ENCODE measurements at places on chromosomes 7 and 10.
A peak's percentile ranks its signal among the peaks of the same experiment; 100 is the strongest.

DNA sequence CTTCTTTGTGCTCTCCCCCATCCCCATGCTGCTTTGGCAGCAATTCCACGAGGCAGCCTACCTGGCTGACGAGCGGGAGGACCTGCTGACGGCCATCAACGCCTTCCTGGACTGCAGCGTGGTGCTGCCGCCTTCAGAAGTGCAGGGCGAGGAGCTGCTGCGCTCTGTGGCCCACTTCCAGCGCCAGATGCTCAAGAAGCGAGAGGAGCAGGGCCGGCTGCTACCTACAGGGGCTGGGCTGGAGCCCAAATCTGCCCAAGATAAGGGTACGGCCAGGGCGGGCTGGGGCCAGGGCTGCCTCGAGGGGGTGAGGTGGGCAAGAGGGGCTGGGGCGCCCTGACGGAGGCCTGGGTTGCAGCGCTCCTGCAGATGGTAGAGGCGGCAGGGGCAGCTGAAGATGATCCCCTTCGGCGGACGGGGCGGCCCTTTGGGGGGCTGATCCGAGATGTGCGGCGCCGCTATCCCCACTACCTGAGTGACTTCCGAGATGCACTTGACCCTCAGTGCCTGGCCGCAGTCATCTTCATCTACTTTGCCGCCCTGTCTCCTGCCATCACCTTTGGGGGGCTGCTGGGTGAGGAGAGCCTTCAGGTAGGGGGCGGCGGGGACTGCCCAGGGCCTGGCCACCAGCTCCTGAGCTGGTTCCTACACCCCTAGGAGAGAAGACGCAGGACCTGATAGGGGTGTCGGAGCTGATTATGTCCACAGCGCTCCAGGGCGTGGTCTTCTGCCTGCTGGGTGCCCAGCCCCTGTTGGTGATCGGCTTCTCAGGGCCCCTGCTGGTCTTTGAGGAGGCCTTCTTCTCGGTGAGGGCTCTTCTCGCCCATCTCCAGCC, 9.4 kb downstream of the FASTK start:
- no peaks in the 10 kb centered on the region for H3K4me1 ChIP-seq
- no peak for DNase-seq
- no peak overlapping the region for H3K4me3 ChIP-seq

GRCh38 chr7:105141068-105141467, 127.1 kb downstream of the KMT2E start:
- DNase-seq: peak; percentile 67
- H3K4me3 ChIP-seq: no peak overlapping the region
- peaks cover 32% of the 10 kb centered on the region for H3K36me3 ChIP-seq
- no peaks in the 10 kb centered on the region for H3K4me1 ChIP-seq

DNA sequence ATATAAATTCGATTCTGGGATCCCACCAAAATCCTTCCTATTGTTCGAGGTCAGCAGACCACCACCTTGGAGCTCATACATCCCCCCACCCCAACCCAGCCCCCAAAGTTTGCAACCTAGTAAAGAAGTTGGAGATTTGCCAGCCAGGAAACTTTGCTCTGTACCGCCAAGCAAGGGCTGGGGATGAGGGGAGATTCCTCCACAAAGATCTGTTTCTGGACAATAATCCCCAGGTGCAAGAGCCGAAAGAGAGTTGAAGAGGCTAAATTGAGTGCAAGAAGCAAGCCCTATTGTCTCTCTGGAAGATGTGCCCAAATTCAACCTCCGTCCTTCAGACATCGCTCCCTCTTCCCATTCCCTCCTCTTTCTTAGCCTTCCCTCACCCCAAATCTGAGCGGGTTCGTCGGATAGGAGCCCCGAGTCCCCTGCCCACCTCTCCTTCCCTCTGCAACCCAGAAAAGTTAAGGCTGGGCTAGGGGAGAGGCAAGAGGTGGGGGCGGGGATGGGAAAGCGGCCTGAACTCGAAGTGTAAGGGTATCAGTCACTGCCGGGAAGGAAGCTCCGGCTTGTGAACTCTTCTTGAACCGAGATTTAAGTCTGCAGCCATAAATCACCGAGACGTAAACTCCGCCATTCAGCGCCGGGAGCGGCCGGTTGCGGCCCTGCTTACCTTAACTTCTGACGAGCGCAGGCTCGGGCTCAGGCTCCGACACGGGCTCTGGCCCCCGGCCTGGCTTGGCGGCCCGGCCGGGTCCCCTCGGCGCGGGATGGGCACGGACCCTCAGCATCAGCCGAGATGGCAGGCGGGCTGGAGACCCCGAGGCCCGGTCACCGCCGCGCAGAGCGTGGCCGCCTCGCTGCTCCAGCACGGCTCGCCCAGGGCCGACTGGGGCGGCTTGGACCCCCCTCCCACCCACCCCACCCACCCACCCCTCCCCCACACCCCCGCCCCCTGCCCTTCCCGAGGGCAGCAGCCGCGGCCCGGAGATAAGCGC, 10.8 kb upstream of the HOXA2 start:
- H3K27me3 ChIP-seq: peaks cover 23% of the 10 kb centered on the region
- H3K4me3 ChIP-seq: peak overlapping the region; percentile 42
- peak overlapping the region; percentile 94 for H3K27ac ChIP-seq
- H3K4me1 ChIP-seq: peaks cover 58% of the 10 kb centered on the region

GRCh38 chr7:53001221-53001620, 34.2 kb upstream of the POM121L12 start:
- no peaks in the 10 kb centered on the region for H3K27me3 ChIP-seq
- no peak overlapping the region for H3K4me3 ChIP-seq
- H3K27ac ChIP-seq: no peak overlapping the region
- H3K4me1 ChIP-seq: no peaks in the 10 kb centered on the region
- no peaks in the 10 kb centered on the region for H3K36me3 ChIP-seq

- no peaks in the 10 kb centered on the region for H3K36me3 ChIP-seq
- H3K27me3 ChIP-seq: no peaks in the 10 kb centered on the region
- H3K27ac ChIP-seq: no peak overlapping the region
- no peaks in the 10 kb centered on the region for H3K4me1 ChIP-seq
- no peak for DNase-seq
- no peak overlapping the region for H3K4me3 ChIP-seq
These were observed 9.4 kb upstream of the CNOT4 start for GRCh38 chr7:135519233-135519688.

DNA sequence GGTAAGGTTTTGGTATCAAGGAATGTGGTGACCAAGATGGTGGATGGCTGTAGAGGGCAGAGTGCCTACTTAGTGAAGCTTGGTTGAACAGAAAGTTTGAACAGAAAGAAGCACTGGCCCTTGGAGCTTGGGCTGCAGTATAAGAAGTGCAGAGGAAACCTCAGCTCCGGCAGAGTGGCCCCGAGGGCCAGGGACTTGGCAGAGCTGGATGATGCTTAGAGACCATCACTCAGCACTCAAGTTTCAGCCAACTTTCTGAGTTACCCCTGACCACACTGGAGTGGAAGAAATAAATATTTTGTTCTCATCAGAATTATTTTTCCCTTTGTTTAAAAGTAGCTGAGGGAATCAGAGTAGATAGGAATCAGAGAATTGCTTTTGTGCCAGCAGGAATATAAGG, 336.7 kb downstream of the C7orf25 start:
- H3K4me1 ChIP-seq: peaks cover 6% of the 10 kb centered on the region
- H3K36me3 ChIP-seq: no peaks in the 10 kb centered on the region
- H3K27ac ChIP-seq: no peak overlapping the region
- H3K4me3 ChIP-seq: no peak overlapping the region
- DNase-seq: peak; percentile 21

- DNase-seq: no peak
- H3K4me3 ChIP-seq: no peak overlapping the region
- no peak overlapping the region for H3K27ac ChIP-seq
- no peaks in the 10 kb centered on the region for H3K36me3 ChIP-seq
- no peaks in the 10 kb centered on the region for H3K27me3 ChIP-seq
These were observed 100.1 kb downstream of the ADAM22 start for GRCh38 chr7:88034083-88034695.

GRCh38 chr10:62527019-62527827, 153.1 kb downstream of the ZNF365 start:
- no peak overlapping the region for H3K4me3 ChIP-seq
- DNase-seq: no peak
- H3K4me1 ChIP-seq: peaks cover 8% of the 10 kb centered on the region
- no peaks in the 10 kb centered on the region for H3K27me3 ChIP-seq
- H3K27ac ChIP-seq: no peak overlapping the region
- no peaks in the 10 kb centered on the region for H3K36me3 ChIP-seq

DNA sequence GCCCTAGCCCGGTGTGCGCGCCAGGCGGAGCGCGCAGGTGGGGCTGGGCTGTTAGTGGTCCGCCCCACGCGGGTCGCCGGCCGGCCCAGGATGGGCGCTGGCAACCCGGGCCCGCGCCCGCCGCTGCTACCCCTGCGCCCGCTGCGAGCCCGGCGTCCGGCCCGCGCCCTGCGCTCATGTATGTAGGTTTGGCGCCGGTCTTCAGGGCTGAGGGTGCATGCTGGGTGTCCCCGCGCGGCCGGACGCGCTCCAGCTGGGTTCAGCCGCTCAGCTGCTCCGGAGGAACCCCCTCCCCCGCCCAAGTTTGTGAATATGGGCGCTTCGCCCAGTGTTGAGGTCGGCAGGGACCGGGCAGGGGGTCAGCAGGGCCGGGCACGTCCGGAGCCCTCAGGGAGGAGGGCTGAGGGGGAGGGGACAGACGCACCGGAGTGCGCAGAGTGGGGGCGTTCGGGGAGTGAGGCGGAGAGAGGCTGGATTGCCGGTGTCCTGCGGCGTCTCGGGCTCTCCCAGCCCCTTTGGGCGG, 559 bp downstream of the VWC2 start:
- DNase-seq: peak; percentile 8
- peaks cover 58% of the 10 kb centered on the region for H3K27me3 ChIP-seq
- peaks cover 12% of the 10 kb centered on the region for H3K4me1 ChIP-seq
- H3K27ac ChIP-seq: no peak overlapping the region
- H3K4me3 ChIP-seq: peak overlapping the region; percentile 31
- no peaks in the 10 kb centered on the region for H3K36me3 ChIP-seq

DNA sequence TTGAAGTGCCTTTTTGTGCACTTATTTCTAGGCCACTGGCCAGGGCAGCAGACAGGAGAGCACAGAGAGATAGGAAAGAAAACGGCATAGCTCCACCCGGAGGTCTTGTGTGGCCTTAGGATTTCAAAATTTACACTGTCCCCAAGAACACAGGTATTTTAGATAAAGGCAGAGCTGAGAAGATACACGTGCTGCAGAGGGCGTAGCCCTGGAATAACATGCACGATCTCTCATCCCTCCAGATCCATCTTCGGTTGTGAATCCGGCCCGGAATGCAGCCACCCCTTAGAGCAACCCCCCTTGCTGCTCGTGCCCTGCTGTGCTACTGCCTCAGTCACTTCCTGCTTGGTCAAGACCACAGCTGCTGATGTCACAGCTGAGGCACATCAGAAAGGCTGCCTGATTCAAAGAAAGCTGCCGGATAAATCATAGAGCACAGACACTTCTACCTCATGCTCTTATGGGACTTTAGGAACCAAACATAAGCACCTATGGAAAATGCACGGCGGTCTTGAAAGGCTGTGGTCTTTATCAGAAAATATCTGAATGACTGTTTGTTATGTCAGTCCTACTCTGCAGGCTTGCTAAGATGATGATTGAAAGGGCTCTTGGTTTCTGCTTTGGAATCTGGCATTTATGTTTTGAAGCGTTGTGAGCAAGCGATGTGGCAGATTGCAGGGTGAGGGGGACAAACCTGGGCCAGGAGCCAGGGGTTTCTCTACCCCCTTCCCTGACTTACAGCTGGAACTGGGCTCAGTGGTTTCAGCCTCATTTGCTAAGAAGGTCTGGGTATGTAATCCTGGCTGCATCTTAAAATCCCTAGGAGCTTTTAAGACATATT, 152.0 kb downstream of the SVIL start:
- no peaks in the 10 kb centered on the region for H3K27me3 ChIP-seq
- no peak for DNase-seq
- no peak overlapping the region for H3K27ac ChIP-seq

- peaks cover 17% of the 10 kb centered on the region for H3K4me1 ChIP-seq
- H3K27ac ChIP-seq: no peak overlapping the region
- no peak overlapping the region for H3K4me3 ChIP-seq
These were observed 97.5 kb downstream of the UNCX start for GRCh38 chr7:1329966-1330800.

GRCh38 chr10:24790073-24790472, 66.4 kb upstream of the ARHGAP21 start:
- no peak overlapping the region for H3K4me3 ChIP-seq
- no peaks in the 10 kb centered on the region for H3K4me1 ChIP-seq
- no peak for DNase-seq
- H3K27me3 ChIP-seq: no peaks in the 10 kb centered on the region
- no peaks in the 10 kb centered on the region for H3K36me3 ChIP-seq
- no peak overlapping the region for H3K27ac ChIP-seq

DNA sequence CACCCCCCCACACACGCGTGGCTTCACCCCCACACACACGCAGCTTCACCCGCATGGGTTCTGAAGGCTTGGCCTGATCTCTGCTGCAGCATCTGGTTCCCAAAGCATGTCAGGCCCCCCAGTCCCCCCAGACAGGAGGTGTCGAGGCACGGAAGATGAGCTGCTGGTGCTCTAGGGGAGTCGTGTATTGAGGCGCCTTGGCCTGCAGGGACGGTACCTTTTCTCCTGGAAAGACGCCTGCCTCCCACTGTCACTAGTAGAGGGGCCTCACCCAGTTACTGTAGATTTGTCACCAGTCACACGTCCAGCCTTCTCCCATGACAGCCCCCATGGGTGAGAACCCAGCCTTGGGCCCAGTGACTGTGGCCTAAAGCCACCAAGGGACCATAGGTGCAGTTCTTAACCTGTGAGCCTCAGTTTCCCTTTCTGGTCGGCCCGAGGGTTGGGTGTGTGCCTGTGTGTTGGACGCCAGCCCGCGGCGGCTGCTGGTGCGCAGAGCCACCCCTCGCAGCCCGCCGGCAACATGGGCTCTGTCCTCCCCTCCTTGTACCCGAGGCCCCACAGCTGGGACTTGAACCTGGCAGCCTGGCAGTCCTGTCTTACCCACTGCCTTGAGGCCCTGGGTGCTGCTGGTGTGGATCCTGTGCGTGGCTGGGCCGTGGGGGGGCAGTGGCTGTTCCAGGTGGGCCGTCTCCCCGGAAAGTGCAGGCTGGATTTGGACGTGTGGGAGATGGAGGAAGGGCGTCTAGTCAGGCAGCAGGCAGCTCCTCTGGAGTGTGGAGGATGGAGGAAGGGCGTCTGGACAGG, 81.7 kb downstream of the NKX6-2 start:
- peaks cover 5% of the 10 kb centered on the region for H3K4me1 ChIP-seq
- no peaks in the 10 kb centered on the region for H3K27me3 ChIP-seq
- H3K36me3 ChIP-seq: peaks cover 24% of the 10 kb centered on the region
- H3K27ac ChIP-seq: no peak overlapping the region
- no peak for DNase-seq

DNA sequence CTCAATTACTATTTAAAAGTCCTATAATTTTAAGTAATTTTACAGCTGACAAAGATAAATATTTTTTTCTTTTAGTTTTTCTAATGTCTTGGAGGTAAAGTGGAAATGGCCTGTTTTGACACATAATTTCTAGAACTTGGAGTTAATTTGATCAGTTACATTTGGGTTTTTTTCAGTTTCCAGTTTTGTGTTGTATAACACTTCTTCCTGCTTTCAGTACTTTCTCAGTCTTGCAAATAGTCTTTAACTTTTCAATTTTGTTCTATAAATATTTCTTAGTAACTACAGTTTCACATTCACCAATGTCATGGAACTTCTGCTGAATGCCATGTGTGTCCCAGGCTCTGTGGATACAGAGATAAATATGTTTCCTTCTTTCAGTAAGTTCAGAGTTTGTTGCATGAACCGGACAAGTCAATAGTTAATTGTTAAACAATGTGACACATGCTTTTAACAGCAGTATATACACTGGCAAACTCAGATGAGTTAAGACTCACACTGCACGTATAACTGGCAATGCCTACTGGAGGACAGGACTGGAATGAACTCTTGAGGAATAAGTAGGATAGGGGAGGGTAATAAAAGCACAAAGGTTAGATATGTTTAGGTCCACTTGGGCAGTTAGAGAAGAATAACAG, 4.6 kb downstream of the SHOC2 start:
- H3K27ac ChIP-seq: no peak overlapping the region
- no peak for DNase-seq
- H3K4me1 ChIP-seq: no peaks in the 10 kb centered on the region
- no peaks in the 10 kb centered on the region for H3K36me3 ChIP-seq
- H3K4me3 ChIP-seq: no peak overlapping the region
- H3K27me3 ChIP-seq: no peaks in the 10 kb centered on the region

All from muscle of leg (tissue), 16 donors.